ENCODE measurements at places on chromosomes 12 and 14.

DNA sequence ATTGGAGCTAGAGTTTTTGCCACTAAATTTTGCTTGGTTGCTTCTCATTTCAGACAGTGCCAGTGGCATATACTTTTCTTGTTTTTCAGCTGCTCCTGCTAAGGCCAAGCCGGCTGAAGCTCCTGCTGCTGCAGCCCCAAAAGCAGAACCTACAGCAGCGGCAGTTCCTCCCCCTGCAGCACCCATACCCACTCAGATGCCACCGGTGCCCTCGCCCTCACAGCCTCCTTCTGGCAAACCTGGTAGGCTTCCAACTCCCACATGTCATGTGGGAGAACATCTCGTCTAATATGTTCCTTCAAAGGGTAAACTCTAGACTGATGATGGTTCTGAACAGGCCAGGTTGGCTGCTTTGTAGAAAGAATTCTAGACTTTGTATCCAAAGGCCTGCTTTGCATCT, 11.0 kb downstream of the DLST start:
- DNase-seq, result no peak
- H3K4me3 ChIP-seq, result no peak overlapping the region
- H3K4me1 ChIP-seq, result peaks cover 12% of the 10 kb centered on the region
- H3K27ac ChIP-seq, result no peak overlapping the region
- no peaks in the 10 kb centered on the region for H3K27me3 ChIP-seq

GRCh38 chr14:50025776-50026175, 90.6 kb downstream of the VCPKMT start:
- H3K27me3 ChIP-seq, result no peaks in the 10 kb centered on the region
- DNase-seq, result no peak
- no peaks in the 10 kb centered on the region for H3K36me3 ChIP-seq
- H3K4me3 ChIP-seq, result no peak overlapping the region

- no peak overlapping the region for H3K27ac ChIP-seq
- H3K27me3 ChIP-seq, result peaks cover 98% of the 10 kb centered on the region
- no peaks in the 10 kb centered on the region for H3K36me3 ChIP-seq
- no peak overlapping the region for H3K4me3 ChIP-seq
Measured at GRCh38 chr12:114404083-114404925, 1.6 kb downstream of the TBX5 start.

DNA sequence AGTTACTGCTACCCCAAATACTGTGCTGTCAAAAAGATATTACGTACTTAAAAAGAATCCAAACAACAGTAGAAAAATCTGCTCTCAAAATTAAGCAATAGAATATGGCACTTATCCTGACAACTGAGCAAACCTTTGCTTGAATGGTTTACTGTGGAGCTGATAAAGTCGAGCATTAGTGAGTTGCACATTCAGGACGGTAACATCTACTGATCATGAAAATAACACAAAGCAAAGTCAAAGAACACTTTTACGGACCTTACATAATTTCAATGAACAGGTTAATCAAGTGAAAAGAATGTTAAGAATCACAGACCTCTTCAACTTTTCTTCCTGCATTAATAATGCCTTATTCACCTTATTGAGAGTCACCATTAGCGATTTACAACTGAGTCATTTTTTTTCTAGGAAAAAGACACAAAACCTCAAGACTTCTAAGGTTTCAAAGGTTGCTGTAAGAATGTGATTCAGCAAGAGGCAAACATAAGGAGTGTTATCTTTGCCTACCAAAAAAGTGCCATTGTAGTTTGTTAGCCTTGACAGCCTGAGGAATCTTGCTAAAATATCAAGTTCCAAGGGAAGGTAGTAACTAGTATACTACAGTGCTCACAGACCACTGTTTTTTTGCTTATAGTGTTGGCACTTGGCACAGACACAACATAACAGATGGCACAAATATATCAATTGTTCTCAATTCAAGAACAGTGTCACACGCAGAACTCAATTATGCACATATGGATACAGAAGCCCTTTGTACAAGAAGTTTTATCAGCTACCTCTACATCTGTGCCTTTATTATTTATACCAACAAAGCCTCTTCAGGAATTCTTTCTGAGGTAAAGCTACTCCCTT, 334.2 kb upstream of the RPL10L start:
- H3K4me3 ChIP-seq, result no peak overlapping the region
- H3K27ac ChIP-seq, result peak overlapping the region; percentile 48
- H3K36me3 ChIP-seq, result no peaks in the 10 kb centered on the region
- peaks cover 18% of the 10 kb centered on the region for H3K4me1 ChIP-seq

DNA sequence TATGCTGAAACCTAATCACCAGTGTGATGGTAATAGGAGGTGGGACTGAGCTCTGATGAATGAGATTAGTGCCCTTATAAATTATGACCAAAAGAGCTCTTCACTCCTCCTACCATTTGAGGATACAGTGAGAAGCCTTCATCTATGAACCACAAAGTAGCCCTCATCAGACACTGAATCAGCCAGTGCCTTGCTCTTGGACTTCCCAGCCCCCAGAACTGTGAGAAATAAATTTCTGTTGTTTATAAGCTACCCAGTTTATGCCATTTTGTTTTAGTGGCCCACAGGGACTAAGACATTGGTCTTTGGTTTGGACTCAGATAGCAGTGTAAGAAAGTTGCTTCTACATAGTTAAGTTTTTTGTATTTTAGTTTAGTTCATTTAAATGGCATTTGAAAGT, 32.9 kb downstream of the ABHD12B start:
- H3K4me3 ChIP-seq, result no peak overlapping the region
- H3K27me3 ChIP-seq, result no peaks in the 10 kb centered on the region
- DNase-seq, result no peak
- H3K36me3 ChIP-seq, result peaks cover 73% of the 10 kb centered on the region

GRCh38 chr14:55712491-55712890, 132.5 kb downstream of the KTN1 start:
- DNase-seq, result no peak
- H3K27me3 ChIP-seq, result no peaks in the 10 kb centered on the region
- H3K27ac ChIP-seq, result no peak overlapping the region
- H3K36me3 ChIP-seq, result no peaks in the 10 kb centered on the region
- no peaks in the 10 kb centered on the region for H3K4me1 ChIP-seq

DNA sequence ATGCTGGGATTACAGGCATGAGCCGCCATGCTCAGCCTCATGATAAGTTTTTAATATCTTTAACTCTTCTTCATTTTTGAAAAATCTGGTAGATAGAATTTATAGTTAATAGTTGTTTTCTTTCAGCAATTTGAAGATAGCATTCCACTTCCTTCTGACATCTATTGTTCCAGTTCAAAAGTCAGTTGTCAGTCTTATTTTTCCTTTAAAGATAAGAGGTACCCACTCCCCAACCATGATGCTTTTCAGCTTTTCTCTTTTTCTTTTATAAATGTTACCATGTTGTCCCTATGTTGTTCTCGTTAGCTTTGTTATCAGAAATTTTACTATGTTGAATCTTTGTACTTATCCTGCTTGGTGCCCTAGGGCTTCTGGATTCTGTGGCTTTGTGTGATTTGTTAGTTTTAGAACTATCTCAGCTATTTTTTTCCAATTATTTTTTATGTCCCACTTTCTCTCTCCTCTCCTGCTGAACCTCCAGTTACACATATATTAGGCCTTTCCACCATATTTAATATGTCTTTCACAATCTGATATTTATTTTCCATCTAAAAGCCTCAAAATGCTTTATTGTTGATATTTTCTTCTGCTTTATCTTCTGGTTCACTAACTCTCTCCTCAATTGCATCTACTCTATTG, 181.6 kb upstream of the FOXN3 start:
- H3K27me3 ChIP-seq, result no peaks in the 10 kb centered on the region
- peaks cover 4% of the 10 kb centered on the region for H3K36me3 ChIP-seq
- no peak overlapping the region for H3K27ac ChIP-seq
- H3K4me1 ChIP-seq, result no peaks in the 10 kb centered on the region

DNA sequence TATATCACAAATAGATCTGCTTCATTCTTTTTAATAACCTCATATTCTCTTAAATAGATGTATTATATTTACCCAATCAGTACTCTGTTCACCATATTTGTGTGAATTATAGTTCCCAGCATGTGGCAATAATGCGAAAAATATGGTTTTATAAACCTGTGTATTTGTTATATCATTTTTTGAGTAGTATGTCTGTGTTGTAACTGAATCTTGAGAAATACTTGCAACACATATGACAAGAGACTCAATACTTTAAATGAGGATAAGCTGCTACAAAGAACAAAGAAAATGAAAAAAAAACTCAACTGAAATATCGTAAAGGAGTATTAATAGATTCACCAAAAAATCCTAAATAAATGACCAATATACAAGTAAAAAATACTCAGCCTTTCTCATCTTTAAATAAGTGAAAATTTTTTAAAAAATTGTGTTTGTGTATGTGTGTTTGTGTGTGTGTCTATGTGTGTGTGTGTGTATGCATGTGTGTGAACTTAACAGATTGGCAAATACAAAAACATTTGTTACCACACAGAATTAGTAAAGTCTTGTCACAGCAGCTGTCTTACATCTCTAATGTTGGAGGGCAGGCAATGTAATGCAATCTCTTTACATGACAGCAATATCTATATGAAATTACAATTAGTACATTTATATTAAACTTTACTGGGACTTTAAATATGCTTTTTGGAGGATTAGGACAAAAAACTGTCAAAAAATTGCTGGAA, 441.9 kb upstream of the MGAT4C start:
- H3K27ac ChIP-seq, result no peak overlapping the region
- no peak for DNase-seq
- H3K4me1 ChIP-seq, result no peaks in the 10 kb centered on the region
